Trophoblast cell (in vitro differentiated cells and primary cell): ENCODE measurements at places on chromosomes 12 and 14.

DNA sequence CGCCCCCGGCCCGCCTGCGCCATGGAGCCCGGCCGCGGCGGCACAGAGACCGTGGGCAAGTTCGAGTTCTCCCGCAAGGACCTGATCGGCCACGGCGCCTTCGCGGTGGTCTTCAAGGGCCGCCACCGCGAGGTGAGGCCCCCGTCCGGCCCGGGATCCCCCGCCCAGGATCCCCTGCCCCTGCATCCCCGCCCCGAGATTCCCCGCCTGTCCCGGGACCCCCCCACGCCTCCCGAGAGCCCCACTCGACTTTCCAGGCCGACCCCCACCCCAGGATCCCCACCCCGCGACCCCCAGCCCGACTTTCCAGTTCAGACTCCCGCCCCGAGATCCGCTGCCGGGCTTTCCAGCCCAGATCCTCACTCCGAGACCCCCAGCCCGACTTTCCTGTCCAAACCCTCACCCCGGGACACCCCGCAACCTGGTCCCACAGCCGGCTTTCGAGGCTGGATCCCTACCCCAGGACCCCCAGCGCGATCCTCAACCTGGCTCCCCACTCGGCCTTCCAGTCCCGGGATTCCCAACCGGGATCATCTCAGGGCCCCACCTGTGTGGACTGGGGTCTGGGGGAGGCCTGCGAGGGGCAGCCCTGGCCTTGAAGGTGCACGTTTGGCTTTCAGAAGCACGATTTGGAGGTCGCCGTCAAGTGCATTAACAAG is 688 bp downstream of the ULK1 start:
- DNase-seq: no peak

DNA sequence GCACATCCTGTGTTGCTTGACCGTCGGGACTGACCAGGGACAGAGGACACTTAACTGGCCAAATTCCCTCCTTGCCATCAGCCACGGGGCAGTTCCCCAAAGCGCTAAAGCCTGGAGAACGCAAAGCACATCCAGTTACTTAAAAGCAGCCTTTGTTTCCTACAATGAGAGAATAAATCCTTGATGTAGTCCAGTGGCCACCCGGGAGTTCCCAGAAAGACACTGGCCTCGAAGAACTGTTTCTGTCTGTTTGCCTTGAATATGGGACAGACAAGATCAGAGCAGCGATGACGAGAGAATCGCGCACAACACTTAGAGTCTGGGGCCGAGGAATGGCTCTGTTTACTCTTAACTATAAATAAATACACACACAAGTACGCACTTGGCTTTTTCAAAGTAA is 102.2 kb downstream of the TNFAIP2 start:
- DNase-seq: no peak

GRCh38 chr12:121352682-121353018 is 439 bp upstream of the ANAPC5 start:
- DNase-seq: no peak

DNA sequence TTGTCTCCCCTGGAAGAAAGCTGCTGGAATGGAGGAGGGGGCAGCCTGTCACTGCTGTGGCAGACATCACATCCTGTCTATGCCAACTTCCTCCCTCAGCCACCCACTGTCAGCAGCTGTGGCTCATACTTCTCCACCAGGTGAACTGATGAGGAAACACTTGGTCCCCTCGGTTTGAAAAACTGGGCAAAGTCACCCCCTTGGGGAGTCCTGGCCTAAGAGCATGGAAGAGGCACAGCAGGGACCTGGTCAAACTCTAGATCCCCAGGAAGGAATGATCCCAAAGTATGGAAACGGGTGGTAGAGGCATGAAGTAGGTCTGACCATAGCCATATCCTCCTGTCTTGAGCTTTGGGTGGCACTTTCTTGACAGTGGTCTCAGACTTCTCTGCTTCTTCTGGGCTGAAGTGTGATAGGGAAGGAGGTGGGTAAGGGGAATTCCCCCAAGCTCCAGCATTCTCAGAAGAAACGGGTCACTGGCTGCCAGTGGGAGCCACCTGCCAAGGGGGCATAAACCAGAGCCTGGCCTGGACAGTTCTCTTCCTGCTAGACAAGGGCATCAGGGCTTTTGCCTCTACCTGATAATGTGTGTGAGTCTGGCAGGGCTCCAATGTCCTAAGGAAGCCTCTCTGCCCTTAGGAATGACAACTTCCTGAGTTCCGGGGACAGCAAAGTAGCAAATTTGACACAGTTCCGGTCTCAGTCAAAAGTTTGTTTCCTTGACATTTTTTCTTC is 36.0 kb downstream of the FMNL3 start:
- DNase-seq: no peak

DNA sequence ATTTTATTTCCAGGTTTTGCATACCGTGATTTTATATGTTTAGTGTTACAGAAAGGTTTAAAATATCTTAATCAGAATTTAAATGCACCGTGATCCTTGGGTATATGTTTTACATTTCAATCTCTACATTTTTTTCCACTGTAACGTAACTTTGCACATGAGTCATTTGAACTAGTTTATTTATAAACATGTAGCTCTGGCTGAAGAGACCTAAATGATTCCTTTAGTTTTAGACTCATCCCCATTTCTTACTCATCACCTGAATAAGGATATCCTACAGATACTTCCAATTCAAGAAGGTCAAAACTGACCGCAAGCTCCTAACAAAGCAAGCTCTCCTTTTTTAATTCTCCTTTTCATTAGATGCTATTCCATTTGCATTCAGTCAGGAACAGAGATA is 42.7 kb upstream of the SLC6A15 start:
- DNase-seq: no peak

- DNase-seq: peak; percentile 40
Observed at GRCh38 chr12:12736759-12737676, 19.9 kb downstream of the CDKN1B start.

GRCh38 chr12:43338848-43339526 is 213.0 kb downstream of the ADAMTS20 start:
- DNase-seq: no peak

DNA sequence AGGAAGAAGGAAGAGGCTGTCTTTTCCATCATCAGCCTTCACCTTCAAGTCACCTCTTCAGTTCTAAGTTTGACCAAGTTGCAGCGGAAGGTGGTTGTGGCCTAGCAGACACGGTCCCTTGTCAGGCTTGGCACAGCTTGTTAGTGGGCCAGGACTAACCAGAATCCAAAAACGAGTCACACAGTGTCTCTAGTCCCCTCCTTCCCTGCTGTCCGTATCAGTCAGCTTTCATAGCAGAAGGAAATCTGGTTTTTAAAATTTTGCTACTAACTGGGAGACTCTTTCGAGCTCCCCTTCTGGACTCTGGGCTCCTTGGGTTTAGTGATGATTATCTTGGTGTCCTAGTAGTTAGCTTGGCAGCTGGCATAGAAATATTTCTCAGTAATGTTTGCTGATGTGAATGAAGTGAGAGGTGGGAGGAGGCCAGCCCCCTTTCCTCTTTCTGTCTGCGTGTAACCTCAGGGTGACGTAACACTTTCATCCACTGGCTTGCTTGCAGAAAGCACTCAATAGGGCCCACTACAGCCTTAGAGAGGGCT is 3.8 kb downstream of the ETV6 start:
- DNase-seq: no peak

- DNase-seq: no peak
Observed at GRCh38 chr14:63205866-63206265, 1.6 kb downstream of the RHOJ start.

- DNase-seq: no peak
Observed at GRCh38 chr14:20848955-20849570, 42.1 kb upstream of the RNASE3 start.

DNA sequence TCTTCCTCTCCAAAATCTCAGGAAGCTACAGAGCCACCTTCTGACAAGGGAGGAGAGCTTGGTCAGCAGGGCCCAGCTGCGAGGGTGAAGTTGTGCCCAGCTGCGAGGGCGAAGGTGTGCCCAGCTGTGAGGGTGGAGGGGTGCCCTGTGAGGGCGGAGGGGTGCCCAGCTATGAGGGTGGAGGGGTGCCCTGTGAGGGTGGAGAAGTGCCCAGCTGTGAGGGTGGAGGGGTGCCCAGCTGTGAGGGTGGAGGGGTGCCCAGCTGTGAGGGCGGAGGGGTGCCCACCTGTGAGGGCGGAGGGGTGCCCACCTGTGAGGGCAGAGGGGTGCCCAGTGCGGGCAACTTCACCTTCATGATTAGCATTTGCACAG is 20.4 kb upstream of the TTC7B start:
- no peak for DNase-seq

DNA sequence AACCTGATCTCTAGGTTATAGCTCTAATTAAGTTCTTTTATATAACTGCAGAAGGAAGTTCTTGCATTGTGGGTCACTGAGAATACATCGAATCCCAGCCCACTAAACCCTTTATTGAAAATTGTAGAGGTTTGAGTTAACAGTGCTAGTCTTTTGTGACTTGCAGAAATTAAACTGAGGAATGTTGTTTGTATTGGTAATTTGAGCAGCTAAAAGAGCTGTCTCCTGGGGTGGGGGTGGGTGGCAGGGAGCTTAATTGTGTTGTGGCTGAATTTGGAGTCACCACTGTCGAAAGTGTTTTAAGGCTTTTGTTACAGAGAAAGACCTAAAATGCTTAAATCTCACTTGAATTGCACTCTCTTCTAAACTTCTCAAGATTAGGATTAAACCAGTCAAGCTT is 3.2 kb upstream of the COX8C start:
- no peak for DNase-seq

DNA sequence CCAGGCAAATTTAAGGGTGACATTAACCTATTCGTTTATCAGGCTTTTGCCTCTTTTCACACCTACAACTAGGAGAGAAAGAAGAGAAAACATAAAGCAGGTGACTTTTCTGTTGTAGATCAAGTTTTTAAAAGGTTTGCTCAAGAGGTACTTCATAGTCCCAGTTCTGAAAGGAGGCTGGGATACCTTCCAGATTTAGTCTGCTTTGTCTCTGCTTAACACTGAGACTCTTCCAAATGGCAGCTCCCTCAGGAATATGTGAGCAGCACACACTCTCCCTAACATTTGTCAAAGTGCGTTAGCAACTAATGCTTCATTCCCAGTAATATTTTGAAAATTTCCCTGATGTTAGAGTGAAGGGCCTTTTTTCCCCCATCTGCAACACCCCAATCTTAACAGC is 133.7 kb upstream of the RASSF8 start:
- no peak for DNase-seq

- no peak for DNase-seq
Observed at GRCh38 chr14:95021588-95021987, 135.7 kb downstream of the DICER1 start.

DNA sequence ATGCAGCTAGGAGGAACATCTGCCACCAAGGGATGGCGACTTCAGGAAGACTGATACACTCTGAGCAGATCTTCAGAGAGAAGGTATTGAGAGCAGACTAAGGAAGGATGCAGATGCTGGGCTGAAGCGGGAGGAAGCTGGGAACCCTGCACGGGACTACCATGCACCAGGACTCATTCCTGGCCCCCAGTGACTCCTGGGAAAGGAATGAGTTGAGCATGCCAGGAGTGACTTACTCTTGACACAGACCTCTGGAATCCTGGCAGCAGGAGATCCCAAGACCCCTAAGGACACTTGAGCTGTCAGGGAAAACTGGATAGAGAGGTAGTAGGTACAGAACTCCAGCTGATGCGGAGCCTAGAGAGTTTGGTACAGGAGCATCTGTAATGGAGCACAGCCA is 336.1 kb downstream of the RPS29 start:
- peak; percentile 34 for DNase-seq

DNA sequence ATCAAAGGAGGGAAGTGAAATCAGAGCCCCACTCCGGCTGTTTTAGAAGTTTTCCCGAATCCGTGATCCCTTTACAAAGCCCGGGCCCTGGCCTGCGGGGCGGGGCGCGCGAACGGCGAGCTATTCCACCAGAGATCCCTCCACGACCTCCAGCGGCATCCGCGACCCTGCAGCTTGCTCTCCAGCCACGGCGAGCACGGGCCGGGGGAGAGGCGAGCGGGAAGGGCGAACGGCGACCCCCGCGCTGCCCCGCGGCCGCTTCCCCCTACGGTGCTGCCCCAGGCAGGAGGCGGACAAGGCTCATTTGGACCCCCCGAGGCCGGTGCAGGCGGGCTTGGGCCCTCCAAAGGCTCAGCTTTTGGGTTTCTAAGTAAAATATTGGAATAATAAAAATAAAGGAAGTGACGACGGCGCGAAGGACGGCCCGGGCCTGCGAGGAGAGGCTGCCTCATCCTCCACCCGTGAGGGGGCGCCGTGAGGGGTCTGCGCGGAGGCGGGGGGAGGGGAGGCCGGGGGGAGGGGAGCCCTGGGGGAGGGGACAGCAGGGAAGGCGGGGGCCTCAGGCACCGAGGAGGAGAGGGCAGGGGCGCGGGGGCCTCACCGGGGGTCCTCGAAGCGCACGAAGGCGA is 613 bp downstream of the SRSF9 start:
- DNase-seq: no peak

DNA sequence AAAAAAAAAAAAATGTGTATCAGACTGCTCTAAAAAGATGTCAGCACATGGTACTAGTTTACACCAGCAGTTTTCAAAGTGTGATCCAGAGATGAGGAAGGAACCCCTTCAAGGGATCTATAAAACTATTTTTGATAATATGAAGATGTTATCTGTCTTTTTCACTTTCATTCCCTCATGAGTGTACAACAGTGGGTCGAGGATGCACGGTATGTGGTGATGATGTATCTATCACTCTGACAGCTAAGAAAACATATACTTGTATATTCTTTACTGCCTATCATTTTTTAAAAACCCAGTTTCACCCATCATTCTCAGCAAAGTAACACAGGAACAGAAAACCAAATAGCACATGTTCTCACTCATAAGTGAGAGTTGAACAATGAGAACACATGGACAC is 12.4 kb downstream of the DUSP16 start:
- DNase-seq: no peak

DNA sequence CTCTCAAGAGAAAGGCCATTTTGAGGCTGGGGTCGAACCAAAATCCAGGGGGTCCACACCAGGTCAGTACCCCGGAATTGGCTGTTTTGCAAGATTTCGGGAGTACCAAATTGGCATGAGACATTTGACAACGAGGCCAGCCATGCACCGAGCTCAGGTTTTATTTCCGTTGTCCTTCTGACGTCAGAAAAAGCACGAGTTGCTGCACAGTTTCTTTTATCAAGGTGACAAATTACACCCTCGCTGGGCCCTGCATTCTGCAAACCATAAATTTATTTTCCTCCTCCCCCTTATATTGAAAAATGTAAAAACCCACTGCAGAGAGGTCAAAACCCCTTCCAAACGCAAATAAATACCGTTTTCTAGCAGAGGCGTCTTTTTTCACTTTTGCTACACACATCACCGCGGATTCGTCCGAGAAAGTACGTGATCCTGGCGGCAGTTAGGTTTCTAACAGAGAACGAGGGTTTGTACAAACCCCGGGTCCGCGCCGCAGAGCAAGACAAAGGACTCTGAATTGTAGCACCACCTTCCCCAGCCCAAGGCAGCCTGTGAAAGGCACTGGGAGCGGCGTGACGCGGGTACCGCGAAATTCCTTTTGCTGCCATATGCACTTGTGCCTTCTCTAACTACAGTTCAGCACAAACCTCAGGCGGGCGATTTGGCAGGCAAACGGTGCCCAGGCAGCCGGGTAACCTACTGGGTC is 1.8 kb downstream of the SLC38A1 start:
- peak; percentile 79 for DNase-seq

GRCh38 chr14:49769581-49770211 is 1.7 kb downstream of the KLHDC2 start:
- no peak for DNase-seq

GRCh38 chr12:21552635-21553328 is 26.7 kb downstream of the SPX start:
- no peak for DNase-seq

GRCh38 chr12:9646794-9647781 is 22.4 kb upstream of the CLEC2D start:
- DNase-seq: no peak
